ENCODE measurements at places on chromosomes 3 and 15.

DNA sequence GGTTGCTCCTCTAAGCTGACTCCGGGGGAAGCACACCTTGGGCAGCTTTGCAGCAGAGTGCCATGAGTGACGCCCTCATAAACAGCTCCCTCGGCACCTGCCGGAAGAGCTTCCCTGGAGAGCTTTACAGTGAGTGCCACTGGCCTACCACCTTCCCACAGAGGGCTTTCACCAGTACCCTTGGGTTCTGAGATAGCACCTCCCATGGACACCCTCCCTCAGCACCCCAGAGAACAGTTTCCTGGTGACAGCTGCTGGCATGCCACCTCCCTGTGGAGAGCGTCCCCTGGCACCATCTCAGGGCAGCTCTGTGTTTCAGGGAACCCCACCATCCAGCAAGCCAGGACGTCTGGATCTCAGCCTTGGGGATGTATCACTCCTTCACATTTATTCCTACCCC lies 49.1 kb downstream of the RUBCN start:
- no peak for DNase-seq

- no peak for DNase-seq
Observed at GRCh38 chr3:42723219-42723618, 20.6 kb upstream of the HHATL start.

- DNase-seq, result no peak
Observed at GRCh38 chr3:13371100-13372075, 48.7 kb downstream of the NUP210 start.

- no peak for DNase-seq
Observed at GRCh38 chr3:157452097-157452496, 15.4 kb downstream of the PTX3 start.

DNA sequence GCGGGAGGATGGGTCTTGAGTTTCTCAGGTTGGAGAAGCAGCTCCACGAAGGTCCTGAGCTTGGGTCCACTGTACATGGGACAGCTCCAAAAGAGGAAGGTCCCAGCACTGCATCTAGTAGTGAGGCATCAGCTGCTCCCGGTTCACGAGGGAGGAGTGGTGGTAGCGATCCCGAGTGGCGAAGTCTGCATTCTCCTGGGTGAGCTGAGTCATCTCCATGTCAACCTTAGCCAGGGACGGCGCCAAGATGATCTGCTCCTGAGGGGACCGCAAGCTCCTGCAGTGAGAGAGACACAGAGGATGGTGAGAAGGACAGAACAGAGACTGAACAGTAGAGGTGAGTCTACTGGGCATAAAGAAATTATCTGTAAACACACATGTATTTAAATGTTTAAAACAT lies 28.0 kb upstream of the HEG1 start:
- DNase-seq, result no peak

- no peak for DNase-seq
Observed at GRCh38 chr15:41936649-41937567, 35.4 kb downstream of the EHD4 start.

- DNase-seq, result no peak
Observed at GRCh38 chr3:171640520-171641412, 169.5 kb downstream of the PLD1 start.

GRCh38 chr15:95822961-95823360 lies 507.5 kb upstream of the NR2F2 start:
- DNase-seq, result no peak
